ENCODE measurements at places on chromosomes 12 and 14. TPM values are rescaled to one million over a fixed set of nuclear protein-coding genes. Genes with fewer than 3 reads are reported as not detected.

Gene SSTR1
- total RNA-seq: not detected

Gene MYRFL
- not detected for total RNA-seq

Gene RPL36AL
- total RNA-seq: 171 TPM

Gene TPPP2
- total RNA-seq: not detected

Gene CSRP2
- 0.44 TPM for total RNA-seq

Gene P2RX4
- total RNA-seq: 30.4 TPM

Gene ALG10B
- total RNA-seq: 13.0 TPM

- peak overlapping the region; percentile 87 for H3K4me3 ChIP-seq
- H3K27ac ChIP-seq: peak overlapping the region; percentile 97
- H3K36me3 ChIP-seq: no peaks in the 10 kb centered on the region
- no peaks in the 10 kb centered on the region for H3K27me3 ChIP-seq
- peak; percentile 62 for DNase-seq
- H3K4me1 ChIP-seq: peaks cover 53% of the 10 kb centered on the region
Measured at GRCh38 chr12:93441081-93441616, 598 bp downstream of the UBE2N start.

- H3K4me1 ChIP-seq: peaks cover 22% of the 10 kb centered on the region
- H3K4me3 ChIP-seq: no peak overlapping the region
- H3K27me3 ChIP-seq: no peaks in the 10 kb centered on the region
- H3K27ac ChIP-seq: no peak overlapping the region
Measured at GRCh38 chr12:91874086-91874865, 271.4 kb downstream of the BTG1 start.

DNA sequence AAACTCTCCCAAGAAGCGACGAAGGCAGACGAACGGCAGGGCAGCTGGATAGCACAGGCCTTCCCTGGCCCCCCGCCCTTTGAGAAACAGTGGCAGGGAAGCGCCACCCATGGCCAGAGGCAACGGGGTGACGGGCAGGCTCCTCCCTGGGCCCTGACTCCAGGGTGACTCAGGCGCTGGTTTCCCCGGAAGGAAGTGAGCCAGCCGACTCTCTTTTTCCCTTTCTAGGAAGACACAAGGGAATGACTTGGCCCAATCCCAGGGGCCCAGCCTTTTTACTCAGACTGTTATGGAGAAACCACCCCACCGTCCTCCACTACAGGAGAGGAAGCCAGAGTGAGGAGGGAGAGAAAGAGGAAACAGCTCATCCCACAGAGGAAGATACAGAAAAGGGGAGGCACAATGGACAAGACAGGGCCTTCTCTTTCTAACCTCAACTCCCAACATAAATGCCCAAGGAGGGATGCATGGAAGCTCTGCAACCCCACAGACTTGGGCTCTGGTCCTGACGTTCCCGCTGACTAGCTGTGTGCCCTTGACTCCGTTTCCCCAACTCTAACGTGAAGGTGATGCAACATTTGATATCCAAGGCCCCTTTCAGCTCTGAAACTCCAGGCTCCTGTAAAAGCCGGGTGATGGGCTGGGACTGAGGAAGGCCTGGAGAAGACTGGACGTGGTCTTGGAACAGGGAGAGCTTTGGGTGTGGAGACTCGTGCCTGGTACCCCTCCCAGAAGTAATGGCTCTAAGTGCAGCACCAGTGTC, 27.9 kb downstream of the ACTN1 start:
- no peak overlapping the region for H3K4me3 ChIP-seq
- no peak for DNase-seq
- no peaks in the 10 kb centered on the region for H3K27me3 ChIP-seq
- no peaks in the 10 kb centered on the region for H3K36me3 ChIP-seq
- peaks cover 5% of the 10 kb centered on the region for H3K4me1 ChIP-seq

DNA sequence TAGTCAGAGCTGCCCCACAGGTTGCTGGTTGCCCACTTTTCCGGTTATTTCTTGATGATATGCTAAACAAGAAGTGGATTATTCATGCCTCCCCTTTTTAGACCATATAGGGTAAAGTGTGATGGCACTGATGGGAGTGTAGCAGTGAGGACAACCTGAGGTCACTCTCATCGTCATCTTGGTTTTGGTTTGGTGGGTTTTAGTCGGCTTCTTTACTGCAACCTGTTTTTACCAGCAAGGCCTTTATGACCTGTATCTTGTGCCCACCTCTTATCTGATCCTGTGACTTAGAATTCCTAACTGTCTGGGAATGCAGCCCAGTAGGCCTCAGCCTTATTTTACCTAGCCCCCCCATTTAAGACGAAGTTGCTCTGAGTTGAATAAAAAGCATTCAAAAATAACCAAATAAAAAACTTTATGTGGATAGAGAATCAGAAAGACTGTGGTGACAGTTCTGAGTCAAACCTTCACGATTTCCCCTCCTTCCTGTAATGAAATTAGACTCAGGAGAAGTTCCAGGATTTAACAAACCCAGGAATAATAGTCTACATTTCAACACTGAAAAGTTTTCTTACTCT, 144.2 kb downstream of the PAWR start:
- no peaks in the 10 kb centered on the region for H3K4me1 ChIP-seq
- no peak overlapping the region for H3K4me3 ChIP-seq
- H3K27me3 ChIP-seq: no peaks in the 10 kb centered on the region

DNA sequence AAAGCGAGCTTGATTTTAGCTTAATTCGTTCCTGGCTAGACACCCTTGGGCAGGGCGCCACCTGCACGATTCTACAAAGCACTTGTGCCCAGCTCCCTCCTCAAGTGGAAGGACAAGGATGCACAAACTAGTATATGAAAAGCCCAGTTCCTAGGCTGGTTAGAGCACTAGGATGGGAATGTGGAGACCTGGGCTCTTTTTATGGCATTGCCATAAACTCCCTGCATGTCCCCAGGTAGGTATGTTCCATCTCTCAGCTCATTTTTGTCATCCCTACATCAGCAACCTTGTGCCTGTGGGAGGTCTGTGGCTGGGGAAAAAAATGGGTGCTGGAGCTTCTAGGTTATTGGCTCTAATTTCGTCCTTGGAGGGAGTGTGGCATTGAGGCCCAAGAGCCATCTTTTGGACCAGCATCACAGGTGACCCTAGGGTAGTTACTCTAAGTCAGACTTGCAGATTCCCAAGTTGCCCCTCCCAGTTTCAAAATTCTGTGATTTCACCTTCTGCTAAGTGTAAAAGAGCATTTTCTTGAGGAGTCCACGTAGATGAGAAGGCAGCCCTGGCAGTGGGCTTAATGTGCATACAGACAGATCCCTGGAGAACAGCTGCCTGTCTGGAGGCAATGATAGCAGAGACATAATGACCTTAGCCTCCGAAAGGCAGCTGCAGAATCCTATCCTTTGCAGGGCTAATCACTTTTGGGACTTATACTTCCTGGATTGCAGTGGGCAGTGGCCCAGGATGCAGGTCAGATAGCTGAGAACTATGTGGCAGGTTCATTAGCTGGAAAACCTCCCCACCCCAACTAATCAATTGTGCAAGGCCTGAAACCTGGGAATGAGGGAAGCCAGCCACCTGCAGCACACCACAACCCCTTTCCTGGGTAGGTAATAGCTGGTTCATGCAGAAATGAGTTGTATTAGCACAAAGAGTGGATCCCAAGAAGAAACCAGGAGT, 47.6 kb upstream of the BDKRB2 start:
- H3K36me3 ChIP-seq: no peaks in the 10 kb centered on the region
- DNase-seq: no peak
- H3K4me1 ChIP-seq: no peaks in the 10 kb centered on the region

DNA sequence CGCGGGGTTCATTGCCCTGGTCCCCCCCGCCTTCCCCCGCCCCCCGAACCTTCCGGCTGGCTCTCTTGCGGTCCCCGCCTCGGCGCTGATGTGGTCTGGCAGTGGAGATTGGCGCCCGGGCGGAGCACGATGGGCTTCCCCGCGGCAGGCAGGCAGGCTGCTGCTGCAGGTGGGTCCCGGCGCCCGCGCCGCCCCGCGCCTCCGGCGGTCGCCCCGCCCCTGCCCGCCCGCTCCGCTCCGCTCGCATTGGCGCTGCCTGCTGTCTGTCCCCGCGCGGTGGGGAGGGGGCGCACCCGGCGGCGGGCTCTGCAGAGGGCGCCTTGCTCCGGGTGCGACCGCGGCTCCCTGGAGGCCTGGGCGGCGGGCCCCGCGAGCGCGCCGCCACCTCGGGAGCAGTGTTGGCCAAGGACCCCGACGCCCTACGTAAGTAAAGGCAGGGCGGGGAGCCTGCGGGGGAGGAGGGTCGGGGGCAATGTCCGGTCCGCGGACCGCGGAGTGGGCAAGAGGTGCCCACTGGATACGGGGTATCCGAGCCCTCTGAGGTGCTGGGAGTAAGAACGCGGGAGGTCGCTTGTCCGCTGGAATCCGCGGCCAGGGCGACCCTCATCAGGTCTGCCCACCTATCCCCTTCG, at the start of gene AKAP5:
Gene AKAP5, plus strand, starts transcription at position 309 of the 632 bp plus-strand sequence. CDS start 2,896 bp downstream, outside the sequence.
- H3K4me3 ChIP-seq: peak within 1 kb of the TSS; percentile 68
- peaks cover 38% of the 10 kb centered on the region for H3K4me1 ChIP-seq

DNA sequence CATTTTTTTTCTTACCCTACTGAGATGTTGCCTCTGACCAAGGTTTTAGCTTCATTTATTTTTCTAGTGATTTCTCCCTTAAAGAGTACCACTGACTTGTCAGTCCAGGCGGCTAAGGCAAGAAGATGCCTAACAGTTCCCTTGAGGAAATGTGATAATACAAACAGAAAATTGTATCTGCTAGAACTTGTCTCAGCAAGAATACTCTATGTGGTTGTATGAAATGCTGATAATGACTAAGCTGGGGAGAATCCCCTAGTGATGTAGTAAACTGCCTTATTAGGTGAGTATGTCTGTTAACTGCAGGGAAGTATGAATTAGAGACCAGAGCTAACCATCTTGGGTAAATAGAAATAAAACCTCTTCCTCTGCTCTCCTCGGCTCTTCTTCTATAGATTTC, 6.7 kb downstream of the C12orf54 start:
- H3K27ac ChIP-seq: no peak overlapping the region
- no peaks in the 10 kb centered on the region for H3K36me3 ChIP-seq
- H3K4me3 ChIP-seq: no peak overlapping the region
- no peak for DNase-seq

All from B cell (primary cell).